ENCODE measurements at places on chromosomes 12 and 14. TPM values are rescaled to one million over a fixed set of nuclear protein-coding genes. Genes with fewer than 3 reads are reported as not detected.

Gene SLC5A8
- total RNA-seq: not detected

Gene ANG
- 2.3 TPM for total RNA-seq

GRCh38 chr14:81673930-81674329, 140.3 kb upstream of the SEL1L start:
- H3K4me3 ChIP-seq: no peak overlapping the region
- DNase-seq: no peak
- no peak overlapping the region for H3K27ac ChIP-seq
- H3K36me3 ChIP-seq: no peaks in the 10 kb centered on the region
- H3K4me1 ChIP-seq: no peaks in the 10 kb centered on the region

DNA sequence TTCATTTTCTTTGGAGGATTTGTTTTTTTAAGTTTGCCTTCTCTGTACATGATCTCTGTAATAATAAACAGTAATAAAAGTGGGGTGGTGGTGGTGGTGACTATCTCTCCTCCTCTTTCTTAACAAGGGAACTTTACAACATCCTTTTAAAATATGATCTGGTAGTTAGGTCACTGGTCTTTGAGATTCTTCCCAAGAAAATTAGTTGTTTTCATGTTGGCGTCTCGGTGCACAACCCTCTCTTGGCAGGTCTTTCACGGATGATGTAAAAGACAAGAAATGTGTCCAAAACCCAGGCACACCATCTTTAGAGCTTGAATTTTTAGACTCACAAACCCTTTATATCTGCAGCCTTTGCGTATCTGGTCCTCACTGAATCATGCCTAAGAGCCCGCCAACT, 488.5 kb upstream of the TBX3 start:
- no peaks in the 10 kb centered on the region for H3K4me1 ChIP-seq
- H3K4me3 ChIP-seq: no peak overlapping the region
- H3K27ac ChIP-seq: no peak overlapping the region
- no peaks in the 10 kb centered on the region for H3K36me3 ChIP-seq

GRCh38 chr14:105409364-105409763, 10.3 kb upstream of the MTA1 start:
- no peak for DNase-seq
- peaks cover 19% of the 10 kb centered on the region for H3K4me1 ChIP-seq
- H3K27ac ChIP-seq: no peak overlapping the region
- peaks cover 48% of the 10 kb centered on the region for H3K27me3 ChIP-seq

DNA sequence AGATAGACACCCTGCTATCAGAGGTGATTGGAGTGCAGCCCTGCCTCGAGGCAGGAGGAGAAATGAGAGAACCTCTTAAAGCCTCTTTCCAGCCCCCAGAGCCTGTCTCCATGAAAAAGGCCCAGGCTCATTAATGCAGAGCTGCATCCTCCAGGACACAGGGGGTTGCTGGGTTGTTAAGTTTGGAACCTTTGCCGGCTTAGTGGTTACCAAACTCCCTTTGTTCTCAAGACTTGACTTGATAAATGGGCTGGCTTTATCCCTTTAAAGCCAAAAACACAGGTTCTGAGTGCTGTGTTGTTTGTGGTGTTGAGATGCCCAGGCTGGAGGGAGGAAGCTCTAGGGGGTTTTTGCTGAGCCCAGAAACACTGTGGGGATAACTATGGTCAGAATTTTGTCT, 71.0 kb downstream of the DAD1 start:
- H3K4me3 ChIP-seq: no peak overlapping the region
- H3K27me3 ChIP-seq: no peaks in the 10 kb centered on the region
- H3K27ac ChIP-seq: peak overlapping the region; percentile 73
- DNase-seq: no peak
- peaks cover 25% of the 10 kb centered on the region for H3K4me1 ChIP-seq

DNA sequence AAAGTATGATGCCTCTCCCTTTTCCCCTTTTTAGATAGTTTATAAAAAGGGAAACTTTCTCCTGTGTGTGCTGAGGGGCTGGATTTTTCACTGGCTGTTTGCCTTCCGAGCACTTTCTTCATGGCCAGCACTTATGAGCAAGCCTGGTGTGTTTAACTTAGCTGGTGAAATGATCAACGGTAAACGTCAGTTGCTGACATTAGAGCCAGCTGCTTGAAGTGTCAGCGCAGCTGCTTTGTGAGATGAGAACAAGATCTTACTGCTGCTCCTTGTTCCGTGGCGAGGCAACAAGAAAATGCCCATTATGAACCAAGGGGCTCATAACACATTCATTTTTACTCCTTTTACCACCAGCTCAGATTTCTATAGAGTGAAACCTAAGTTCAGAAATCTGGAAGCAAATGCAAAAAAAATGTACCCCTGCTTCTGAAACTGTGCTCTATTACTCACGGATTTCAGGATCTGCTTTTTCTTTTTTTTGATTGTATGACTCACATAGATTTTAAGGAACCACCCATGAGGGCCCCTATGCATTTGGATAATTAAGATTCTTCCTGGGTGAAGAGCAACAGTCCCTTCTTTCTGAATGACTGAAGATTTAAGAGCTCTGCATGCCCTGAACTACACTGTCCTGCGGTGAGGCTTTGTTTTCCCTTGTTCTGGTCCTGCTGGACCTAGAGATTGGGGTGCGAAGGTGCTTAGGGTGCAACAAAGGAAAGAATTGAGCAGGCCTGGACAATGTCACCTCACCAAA, 74.3 kb upstream of the CPM start:
- DNase-seq: no peak
- H3K4me3 ChIP-seq: peak overlapping the region; percentile 52
- H3K36me3 ChIP-seq: no peaks in the 10 kb centered on the region
- H3K27me3 ChIP-seq: peaks cover 21% of the 10 kb centered on the region

- H3K27me3 ChIP-seq: no peaks in the 10 kb centered on the region
- no peak for DNase-seq
- H3K4me3 ChIP-seq: no peak overlapping the region
- no peaks in the 10 kb centered on the region for H3K36me3 ChIP-seq
- H3K4me1 ChIP-seq: peaks cover 16% of the 10 kb centered on the region
Observed at GRCh38 chr12:116389990-116390389, 112.5 kb upstream of the MED13L start.

Gene RGS6
- total RNA-seq: 2.8 TPM

Gene HAL
- total RNA-seq: 0.65 TPM

- H3K4me3 ChIP-seq: no peak overlapping the region
- no peak for DNase-seq
- peaks cover 3% of the 10 kb centered on the region for H3K36me3 ChIP-seq
- H3K27me3 ChIP-seq: no peaks in the 10 kb centered on the region
- H3K27ac ChIP-seq: peak overlapping the region; percentile 35
Observed at GRCh38 chr14:67577909-67578749, 21.9 kb downstream of the PIGH start.

- no peaks in the 10 kb centered on the region for H3K36me3 ChIP-seq
- peaks cover 8% of the 10 kb centered on the region for H3K4me1 ChIP-seq
- no peak overlapping the region for H3K4me3 ChIP-seq
- no peaks in the 10 kb centered on the region for H3K27me3 ChIP-seq
- H3K27ac ChIP-seq: peak overlapping the region; percentile 35
Observed at GRCh38 chr12:131092901-131093603, 139.3 kb downstream of the ADGRD1 start.

GRCh38 chr12:122866379-122866778, 29.5 kb downstream of the VPS37B start:
- DNase-seq: no peak
- H3K36me3 ChIP-seq: peaks cover 9% of the 10 kb centered on the region
- peaks cover 14% of the 10 kb centered on the region for H3K4me1 ChIP-seq
- no peak overlapping the region for H3K4me3 ChIP-seq

Gene KIF5A
- 16.9 TPM for total RNA-seq

Gene KRT2
- not detected for total RNA-seq

Gene ALDH6A1
- 30.3 TPM for total RNA-seq

- H3K27ac ChIP-seq: no peak overlapping the region
- no peak for DNase-seq
- H3K4me3 ChIP-seq: no peak overlapping the region
- no peaks in the 10 kb centered on the region for H3K4me1 ChIP-seq
- H3K36me3 ChIP-seq: no peaks in the 10 kb centered on the region
Observed at GRCh38 chr14:80636071-80636470, 305.5 kb downstream of the CEP128 start.

Gene NPAS3
- total RNA-seq: 21.1 TPM

DNA sequence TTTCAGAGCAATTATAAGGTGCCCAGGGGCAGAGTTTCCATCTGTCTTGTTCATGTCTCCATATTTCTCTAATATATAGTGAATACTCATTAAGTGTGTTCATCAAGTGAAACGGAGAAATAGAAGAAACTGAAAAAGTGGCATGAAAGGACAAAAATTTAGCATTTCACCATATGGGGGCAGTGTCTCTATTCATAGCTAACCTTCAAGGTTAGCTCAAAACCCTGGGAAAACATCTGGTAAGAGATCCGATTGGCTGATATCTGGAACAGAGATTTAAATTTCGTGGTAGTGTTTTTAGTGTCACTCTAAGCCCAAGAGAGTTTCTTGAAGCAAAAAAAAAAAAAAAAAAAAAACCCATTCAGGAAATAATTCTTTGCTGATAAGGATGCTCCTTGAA, 367.5 kb downstream of the DAD1 start:
- H3K27me3 ChIP-seq: peaks cover 34% of the 10 kb centered on the region
- no peaks in the 10 kb centered on the region for H3K36me3 ChIP-seq
- no peak for DNase-seq
- H3K27ac ChIP-seq: no peak overlapping the region

GRCh38 chr12:6285532-6286306, 24.8 kb upstream of the PLEKHG6 start:
- H3K4me3 ChIP-seq: no peak overlapping the region
- H3K36me3 ChIP-seq: peaks cover 3% of the 10 kb centered on the region
- H3K27ac ChIP-seq: no peak overlapping the region
- H3K27me3 ChIP-seq: peaks cover 20% of the 10 kb centered on the region
- peaks cover 13% of the 10 kb centered on the region for H3K4me1 ChIP-seq

Gene DHH
- total RNA-seq: 1.5 TPM

Gene HOXC10
- 1.8 TPM for total RNA-seq

Gene AICDA
- total RNA-seq: not detected

Gene STON2
- total RNA-seq: 24.0 TPM

Gene RIPK3
- not detected for total RNA-seq

Gene INSM2
- 0.09 TPM for total RNA-seq

- DNase-seq: no peak
- H3K27ac ChIP-seq: no peak overlapping the region
- H3K4me3 ChIP-seq: no peak overlapping the region
- no peaks in the 10 kb centered on the region for H3K27me3 ChIP-seq
- H3K36me3 ChIP-seq: no peaks in the 10 kb centered on the region
Observed at GRCh38 chr12:30025317-30025716, 241.6 kb upstream of the TMTC1 start.

GRCh38 chr14:22939684-22940083, 10.5 kb upstream of the PRMT5 start:
- no peak overlapping the region for H3K4me3 ChIP-seq
- peaks cover 12% of the 10 kb centered on the region for H3K36me3 ChIP-seq
- H3K27me3 ChIP-seq: no peaks in the 10 kb centered on the region
- DNase-seq: no peak
- H3K4me1 ChIP-seq: no peaks in the 10 kb centered on the region

DNA sequence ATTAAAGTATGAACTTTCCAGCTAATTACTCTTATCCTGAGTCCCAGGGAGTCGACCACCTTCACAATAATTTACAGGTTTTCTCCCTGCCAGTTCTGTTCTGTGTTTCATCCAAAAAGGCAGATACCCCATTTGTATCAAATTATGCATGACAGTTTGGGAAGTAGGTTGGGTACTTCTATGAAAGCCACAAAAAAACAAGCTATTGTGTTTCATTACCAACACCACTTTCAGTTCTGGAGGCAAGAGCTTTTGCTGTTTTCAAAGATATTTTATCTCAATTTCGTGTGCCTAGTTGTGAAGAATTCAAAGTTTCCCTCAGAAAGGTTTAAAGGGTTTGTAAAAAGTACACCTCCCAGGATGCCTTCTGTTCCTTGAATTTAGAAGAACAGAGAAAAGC, 557.4 kb downstream of the FLRT2 start:
- DNase-seq: no peak
- H3K27me3 ChIP-seq: no peaks in the 10 kb centered on the region
- no peaks in the 10 kb centered on the region for H3K4me1 ChIP-seq
- H3K36me3 ChIP-seq: no peaks in the 10 kb centered on the region

DNA sequence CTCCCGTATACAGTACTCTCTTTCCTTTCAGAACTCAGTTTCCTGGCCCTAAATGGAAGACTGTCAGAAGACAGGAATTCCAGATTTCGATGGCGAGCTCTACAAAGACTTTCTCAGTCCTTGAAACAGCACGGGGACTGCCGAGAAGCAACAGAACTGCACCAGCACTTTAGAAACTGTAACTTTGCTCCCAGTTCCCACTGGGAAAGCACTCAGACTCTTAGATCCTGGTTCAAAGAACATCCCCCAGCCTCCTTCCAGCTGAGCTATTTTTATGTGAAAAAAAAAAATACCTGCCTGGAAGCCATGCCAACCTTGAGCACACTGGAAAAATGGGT, 1.8 kb downstream of the PXN start:
- H3K4me3 ChIP-seq: peak overlapping the region; percentile 92
- H3K27ac ChIP-seq: peak overlapping the region; percentile 55
- peaks cover 3% of the 10 kb centered on the region for H3K27me3 ChIP-seq
- peaks cover 55% of the 10 kb centered on the region for H3K4me1 ChIP-seq
- H3K36me3 ChIP-seq: no peaks in the 10 kb centered on the region
- DNase-seq: no peak

Gene SMCO3
- not detected for total RNA-seq

GRCh38 chr14:44866322-44866721, 95.4 kb downstream of the KLHL28 start:
- H3K4me3 ChIP-seq: no peak overlapping the region
- H3K4me1 ChIP-seq: no peaks in the 10 kb centered on the region
- H3K27me3 ChIP-seq: peaks cover 9% of the 10 kb centered on the region
- DNase-seq: no peak
- no peaks in the 10 kb centered on the region for H3K36me3 ChIP-seq

Gene NUDT4
- total RNA-seq: 59.2 TPM

Measured in neural crest cell (in vitro differentiated cells).